Fibroblast of mammary gland (primary cell): ENCODE measurements at places on chromosomes 2 and 18.

DNA sequence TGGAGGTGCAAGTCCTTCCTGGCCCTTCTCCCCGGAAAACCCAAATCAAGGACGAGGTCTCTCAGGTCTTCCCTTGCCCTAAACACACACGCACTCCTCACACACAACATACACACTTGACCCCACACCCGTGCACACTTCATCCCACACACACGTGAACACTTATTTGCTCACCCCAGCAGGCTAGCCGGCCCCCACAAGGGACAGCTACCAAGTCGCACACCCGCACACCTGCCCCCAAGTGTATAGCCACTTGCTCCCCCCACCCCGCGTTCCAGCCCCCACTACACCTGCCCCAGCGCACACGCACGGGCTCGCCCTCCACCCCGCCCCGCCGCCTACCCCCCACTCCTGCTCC lies 359 bp downstream of the TGFBRAP1 start:
- DNase-seq, result no peak

DNA sequence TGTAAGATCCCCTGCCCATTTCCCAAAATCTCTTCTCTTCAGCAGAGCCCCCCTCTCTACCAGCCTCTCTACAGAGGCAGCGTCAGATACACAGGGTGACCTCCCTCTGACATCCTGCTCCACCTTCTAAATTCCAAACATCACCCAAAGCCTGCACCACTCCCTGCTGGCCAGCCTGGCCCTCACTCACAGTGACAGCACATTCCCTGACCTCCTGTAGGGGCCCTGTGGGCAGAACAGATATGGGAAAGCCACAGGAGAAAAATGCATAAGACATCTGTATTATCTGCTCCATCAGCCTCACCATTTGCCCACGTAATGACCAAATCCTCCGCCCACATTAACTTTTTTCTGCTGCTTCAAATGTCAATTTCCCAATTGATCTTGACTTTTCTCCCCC lies 40.6 kb downstream of the TRABD2A start:
- no peak for DNase-seq

- no peak for DNase-seq
Observed at GRCh38 chr2:222769446-222769845, 91.4 kb upstream of the ACSL3 start.

DNA sequence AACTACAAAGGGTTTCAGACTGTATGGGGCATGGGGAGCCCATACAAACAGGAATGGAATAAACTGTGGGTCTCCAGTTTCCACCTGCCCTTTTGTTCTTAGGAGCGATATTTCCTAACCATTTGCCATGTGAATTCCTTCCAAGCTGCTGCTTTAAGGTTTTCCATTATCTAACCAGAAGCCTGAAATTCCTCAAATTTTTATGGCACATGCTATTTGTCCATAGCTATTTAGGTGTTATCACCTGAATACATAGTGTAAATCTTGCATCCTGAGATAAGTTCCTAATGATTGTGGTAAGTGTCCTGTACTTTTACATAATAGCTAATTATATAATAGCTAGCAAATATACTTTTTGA lies 17.4 kb upstream of the PAIP2B start:
- no peak for DNase-seq

DNA sequence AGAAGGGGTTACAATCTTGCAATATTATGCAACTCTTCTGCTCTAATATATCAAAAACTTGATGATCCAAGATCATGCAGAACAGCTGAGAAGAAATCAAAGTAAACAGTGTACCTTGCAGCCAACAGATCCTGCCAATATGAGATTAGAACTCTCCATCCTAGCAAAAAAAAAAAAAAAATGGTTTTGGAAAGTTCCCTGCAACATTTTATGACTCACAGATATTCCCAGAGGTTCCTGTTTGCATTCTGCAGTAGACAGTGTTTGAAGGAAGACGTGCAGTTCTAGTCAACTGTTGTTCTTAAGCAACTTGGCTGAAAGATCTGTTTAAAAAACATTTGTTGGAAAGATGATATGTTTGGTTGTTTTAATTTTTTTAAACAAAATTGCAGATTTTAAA lies 103.6 kb upstream of the WDR75 start:
- DNase-seq, result peak; percentile 95

DNA sequence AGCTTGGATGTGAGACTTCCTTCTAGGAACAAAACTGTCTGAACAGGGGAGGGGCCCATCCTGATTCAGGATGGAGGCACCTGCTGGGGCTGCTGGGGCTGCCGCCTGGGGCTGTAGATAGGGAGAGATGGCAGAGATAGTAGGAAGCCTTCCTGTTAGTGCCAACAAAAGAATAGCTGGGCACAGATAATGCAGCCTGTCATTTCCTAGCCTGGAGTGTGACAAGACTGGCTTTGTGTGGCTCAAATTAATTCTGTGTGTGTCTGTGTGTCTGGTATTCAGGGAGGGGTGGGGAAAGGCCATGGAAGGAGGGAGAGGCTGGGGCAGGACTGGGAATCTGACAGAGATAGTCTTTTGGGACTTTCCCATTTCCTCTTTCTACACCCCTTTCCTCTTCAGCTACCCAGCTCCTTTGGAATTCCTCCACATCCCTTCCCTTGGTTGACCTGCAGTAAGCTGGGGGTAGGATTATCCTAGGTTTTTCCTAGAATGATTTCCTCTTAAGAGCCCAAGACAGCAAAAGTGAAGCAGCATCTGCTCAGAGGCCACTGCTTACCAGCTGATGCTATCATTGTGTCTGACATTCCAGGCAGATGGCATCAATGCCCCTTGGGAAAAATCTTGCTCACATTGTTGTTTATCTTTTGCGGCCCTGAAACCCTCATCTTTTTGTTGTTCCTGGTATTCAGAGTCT lies 144.9 kb upstream of the LHCGR start:
- DNase-seq, result peak; percentile 36

- DNase-seq, result peak; percentile 6
Observed at GRCh38 chr2:25740810-25741381, 67.5 kb upstream of the DTNB start.

GRCh38 chr2:67295851-67296250 lies 101.3 kb upstream of the ETAA1 start:
- peak; percentile 10 for DNase-seq

GRCh38 chr2:231662028-231662810 lies 46.1 kb upstream of the PTMA start:
- DNase-seq, result peak; percentile 97

- no peak for DNase-seq
Observed at GRCh38 chr2:71423817-71424420, 29.4 kb upstream of the DYSF start.

DNA sequence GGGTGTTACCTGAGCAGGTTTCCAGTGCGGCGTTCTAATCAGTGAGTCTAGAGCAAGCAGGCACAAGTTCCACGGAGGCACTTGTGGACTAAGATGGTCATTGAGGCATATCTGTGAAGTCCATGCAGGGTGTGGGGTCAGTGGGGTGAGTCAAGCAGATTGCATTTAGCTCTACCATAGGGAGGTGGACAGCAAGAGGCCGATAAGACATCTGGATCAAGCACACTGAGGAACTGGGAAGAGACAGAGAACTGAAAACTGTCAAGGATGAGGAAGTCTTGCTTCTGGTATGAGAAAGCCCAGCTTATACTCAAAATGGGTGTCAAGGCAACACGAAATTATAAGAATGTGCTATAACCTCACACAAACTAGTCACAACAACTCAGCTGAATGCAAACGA lies 61.2 kb upstream of the SLC39A10 start:
- DNase-seq, result no peak

DNA sequence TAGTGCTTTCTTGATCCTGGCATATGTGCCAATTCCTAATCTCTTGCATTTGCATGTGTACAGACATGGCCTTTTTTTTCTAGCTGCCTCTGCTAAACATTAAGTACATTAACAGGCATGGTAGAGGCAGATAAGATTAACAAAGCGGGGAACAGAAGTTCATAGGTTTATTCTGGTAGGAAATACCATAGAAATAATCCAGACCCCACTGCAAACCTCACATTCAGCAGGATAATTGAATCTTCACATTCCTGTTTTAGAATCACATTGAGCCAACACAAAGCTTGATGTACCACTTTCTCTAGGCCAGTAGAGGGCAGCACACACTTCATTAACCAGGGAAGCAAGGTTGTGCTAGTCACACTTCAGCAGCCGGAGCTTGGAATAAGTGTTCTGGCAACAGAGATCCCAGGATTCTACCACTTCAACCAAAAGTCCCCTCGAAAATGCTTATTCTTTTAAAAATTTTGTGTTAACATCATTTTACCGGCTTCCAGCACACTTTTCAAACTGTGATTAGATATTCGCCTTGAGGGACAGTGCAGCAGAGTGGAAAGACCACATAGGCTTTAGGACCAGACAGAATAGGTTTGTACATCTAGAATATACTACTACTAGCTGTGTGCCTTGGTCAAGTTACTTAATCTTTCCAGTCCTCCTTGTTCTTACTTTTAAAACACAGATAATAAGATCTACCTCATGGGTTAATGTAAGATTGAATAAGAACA lies 420.2 kb upstream of the CHST9 start:
- peak; percentile 65 for DNase-seq

- DNase-seq, result peak; percentile 45
Observed at GRCh38 chr2:111919794-111920608, 21.6 kb downstream of the MERTK start.

GRCh38 chr2:29918941-29919340 lies 2.4 kb downstream of the ALK start:
- DNase-seq, result no peak

GRCh38 chr2:141490886-141491285 lies 639.9 kb downstream of the LRP1B start:
- DNase-seq, result no peak

DNA sequence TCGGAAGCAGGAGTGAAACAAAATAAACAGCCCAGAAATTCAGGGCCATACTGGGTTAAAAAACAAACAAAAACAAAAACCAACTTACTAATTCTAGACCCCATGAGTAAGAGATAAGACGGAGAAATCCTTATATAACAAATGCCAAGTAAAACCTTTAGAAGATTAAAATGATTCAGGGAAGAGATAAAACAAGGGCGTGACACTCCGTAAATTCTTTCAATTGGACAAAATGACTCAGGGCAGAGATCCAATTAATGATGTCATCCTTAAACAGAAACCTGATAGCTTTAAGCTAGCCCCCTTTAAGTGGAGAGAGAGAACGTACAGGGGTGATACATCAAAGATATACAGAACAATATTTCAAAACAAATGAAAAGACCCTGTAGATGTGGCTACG lies 317.4 kb downstream of the NBAS start:
- DNase-seq, result peak; percentile 53

GRCh38 chr2:128812183-128812940 lies 493.7 kb upstream of the HS6ST1 start:
- no peak for DNase-seq

GRCh38 chr2:101731221-101732054 lies 33.9 kb downstream of the MAP4K4 start:
- DNase-seq, result no peak

- DNase-seq, result no peak
Observed at GRCh38 chr2:12436935-12437561, 279.7 kb upstream of the TRIB2 start.
